ENCODE measurements at places on chromosomes 6 and 20. TPM values are rescaled to one million over a fixed set of nuclear protein-coding genes. Genes with fewer than 3 reads are reported as not detected.

GRCh38 chr6:13733178-13733887 lies 21.7 kb upstream of the RANBP9 start:
- DNase-seq: no peak

GRCh38 chr6:119442776-119443184 lies 93.2 kb upstream of the MAN1A1 start:
- no peak for DNase-seq

DNA sequence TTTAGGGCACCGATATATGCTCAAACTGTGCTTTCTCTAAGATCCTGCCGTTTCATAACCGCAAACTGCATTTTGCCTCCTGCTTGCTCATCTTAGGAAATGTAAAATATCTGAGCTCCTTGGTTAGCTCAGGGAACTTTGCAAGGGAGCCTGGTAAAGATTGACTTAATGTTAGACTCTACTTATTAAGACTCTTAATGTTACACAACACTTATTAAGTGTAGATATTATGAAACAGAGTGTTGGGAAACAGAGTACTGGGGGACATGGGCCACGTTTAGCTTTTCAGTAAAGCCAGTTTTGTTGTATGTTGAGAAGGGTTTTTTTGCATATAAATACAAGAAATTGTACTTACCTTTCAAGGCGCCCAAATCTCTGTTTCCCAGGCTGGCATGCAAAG lies 1.9 kb downstream of the LTV1 start:
- DNase-seq: no peak

GRCh38 chr6:12371641-12372146 lies 81.5 kb downstream of the EDN1 start:
- no peak for DNase-seq

DNA sequence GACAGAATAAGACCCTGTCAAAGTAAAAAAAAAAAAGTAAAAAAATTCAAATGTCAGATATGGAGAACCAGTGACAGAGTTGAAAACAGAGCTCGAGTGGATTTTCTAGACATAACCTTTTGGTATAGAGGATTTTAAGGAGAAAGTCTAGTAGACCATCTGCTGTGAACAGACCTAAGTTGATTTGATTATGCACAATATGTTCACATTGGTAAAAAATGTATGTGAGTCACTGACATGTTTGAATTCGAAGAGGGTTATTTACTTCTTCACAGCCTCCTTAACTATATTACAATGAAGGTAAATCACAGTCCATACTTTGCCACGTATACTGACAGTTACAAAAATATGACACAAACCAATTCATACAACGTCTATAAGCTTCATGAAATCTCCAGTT lies 7.4 kb downstream of the TINAG start:
- DNase-seq: no peak

GRCh38 chr6:63839485-63839884 lies 203.9 kb downstream of the PHF3 start:
- no peak for DNase-seq

DNA sequence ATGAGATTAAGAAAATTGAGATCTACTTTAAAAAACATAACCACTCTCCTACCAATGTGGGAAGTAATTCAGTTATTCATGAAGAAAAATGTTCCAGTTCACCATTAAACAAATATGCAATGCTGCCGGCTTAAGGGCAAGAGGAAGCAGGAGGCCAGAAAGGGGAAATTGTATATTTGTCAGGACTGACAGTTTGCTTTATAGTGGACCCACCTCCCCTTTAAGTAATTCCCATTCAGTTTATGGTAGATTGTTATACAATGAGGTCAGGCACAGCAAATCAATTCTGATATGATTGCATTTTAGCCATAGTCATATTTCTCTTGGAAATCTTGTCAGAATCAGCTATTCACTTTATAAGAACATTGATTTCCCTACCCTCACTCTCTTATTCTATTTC lies 547.8 kb downstream of the FRK start:
- no peak for DNase-seq

GRCh38 chr6:141033101-141033500 lies 1099.6 kb upstream of the GJE1 start:
- DNase-seq: no peak

DNA sequence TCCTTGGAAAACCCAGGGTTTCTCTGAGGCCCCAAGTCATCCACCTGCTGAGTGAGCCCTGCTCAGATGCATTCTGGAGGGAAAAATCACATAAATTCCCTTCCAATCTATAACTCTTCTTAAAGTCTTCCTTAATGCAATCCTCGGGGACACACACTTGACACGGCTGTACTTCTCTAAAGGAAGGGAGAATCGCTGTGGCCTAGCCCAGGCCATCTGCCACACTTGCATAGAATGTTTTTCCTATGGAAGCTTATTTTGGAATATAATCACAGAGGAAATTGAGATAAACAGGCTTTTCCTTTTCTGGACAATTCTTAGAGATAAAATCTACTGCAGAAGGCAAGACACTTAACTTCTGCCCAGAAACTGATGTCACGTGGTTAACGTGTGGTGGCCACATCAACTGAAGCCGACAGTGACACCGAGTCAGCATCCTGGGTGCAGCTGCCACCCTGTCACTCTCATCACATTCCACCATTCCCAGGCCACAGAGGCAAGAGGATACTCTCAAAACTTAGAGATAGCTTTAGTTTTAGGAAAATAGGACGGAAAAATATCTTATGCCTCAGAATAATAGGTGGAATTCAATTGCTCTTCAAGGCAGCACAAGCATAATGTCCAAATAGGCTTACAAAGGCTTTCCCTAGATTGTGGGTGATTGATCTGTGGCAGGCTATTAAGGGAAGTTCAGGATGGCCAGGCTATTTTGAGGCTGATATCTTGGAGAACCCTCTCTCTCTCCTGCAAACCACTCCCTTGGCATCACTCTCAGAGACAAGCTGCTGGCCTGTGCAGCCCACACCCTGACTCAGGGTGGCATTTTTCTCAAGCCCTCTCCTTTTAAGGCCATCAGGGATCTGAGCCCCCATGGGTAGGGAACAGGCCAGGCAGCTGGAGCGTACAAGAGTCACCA lies 29.6 kb downstream of the PSMB1 start:
- peak; percentile 50 for DNase-seq

DNA sequence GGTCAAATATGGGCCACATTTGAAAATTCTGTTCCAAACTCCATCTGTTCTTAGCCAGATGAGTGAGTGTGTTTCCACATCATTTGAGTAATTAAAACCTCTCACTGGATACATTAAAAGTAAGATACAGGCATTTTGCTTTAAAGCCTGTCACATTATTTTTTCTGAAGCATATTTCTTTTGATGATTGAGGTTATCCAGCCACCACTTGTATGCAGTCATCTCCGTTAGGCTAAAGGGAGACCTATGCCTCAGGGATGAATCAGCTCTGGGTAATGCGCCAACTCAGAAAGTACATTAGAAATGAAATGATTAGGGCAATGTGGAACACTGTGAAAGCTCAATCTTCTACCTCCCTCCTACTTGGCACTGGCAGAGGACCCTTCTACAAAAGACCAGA lies 90.7 kb downstream of the SNAP25 start:
- DNase-seq: no peak

GRCh38 chr6:135904666-135905065 lies 53.2 kb downstream of the PDE7B start:
- DNase-seq: no peak

- DNase-seq: peak; percentile 53
These were observed at the start of gene NOL4L for GRCh38 chr20:32585011-32585585. TSS of gene NOL4L (minus strand) at chr20:32585333. CDS start at chr20:32584890, 443 bp downstream.

DNA sequence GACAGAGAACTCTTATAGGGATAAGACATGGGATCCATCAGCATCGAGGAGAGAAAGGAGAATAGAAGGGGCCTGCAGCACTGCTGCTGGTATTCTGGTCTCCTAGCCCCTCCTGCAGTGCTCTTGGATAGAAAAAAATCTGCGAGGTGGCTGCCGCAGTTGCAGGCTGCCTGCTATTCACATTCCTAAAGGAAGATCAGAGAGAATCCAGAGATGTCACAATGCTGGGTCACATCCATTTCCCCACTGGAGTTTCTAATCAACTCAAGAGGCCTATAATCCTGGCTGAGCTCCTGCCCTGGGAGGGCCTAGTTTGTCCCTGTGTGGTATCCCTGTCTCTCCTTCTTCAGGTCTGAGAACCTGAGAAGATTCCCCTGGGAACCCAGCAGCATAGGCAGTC lies 357.8 kb downstream of the MAFB start:
- no peak for DNase-seq

DNA sequence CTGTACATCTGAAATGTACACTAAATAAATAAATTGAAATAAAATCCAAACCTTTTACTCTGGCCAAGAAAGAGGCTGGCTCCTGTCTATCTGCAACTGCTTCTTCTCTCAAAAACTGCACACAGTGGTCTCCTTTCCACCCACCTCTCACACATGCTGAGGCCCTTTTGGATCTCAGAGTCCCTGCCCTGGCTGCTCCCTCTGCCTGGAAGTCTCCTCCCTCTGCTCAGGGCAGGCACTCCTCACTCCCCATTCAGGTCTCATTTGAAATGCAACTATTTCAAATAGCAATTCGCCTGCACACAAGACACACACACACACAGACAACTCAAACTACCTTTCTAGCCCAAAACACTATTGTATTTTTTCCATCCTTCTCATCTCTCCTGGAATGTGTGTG lies 348.8 kb downstream of the PKHD1 start:
- DNase-seq: no peak

- no peak for DNase-seq
These were observed 4.9 kb upstream of the MLN start for GRCh38 chr6:33808641-33809180.

GRCh38 chr20:22584522-22584921 lies at the start of gene FOXA2:
TSS of gene FOXA2 (minus strand) at chr20:22584572. CDS start at chr20:22584278, 294 bp downstream.
- DNase-seq: no peak

- DNase-seq: peak; percentile 22
These were observed 507.3 kb upstream of the ARID1B start for GRCh38 chr6:156269751-156270369.

DNA sequence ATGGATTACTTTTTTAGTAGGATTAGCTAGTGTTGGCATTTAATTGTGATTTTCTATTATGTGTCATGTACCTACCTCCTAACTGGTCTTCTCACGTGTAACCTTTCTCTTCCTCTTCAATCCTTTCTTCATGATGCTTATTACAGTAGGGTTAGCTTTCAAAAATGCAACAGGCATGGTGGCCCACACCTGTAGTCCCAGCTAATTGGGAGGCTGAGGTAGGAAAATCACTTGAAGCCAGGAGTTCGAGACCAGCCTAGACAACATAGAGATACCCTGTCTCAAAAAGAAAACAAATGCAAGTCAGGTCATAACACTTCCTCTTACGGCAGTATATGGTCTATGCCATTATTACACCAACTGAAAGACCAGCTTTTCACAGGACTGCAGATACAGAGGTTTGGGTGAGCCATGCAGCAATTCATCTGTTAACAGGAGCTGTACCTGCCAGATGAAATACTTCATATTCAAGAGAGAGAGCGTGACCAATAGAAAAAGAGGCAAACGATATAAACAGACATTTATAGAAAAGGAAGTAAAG lies 195.0 kb downstream of the TMEM242 start:
- no peak for DNase-seq

GRCh38 chr6:156777577-156778453 lies 637 bp downstream of the ARID1B start:
- peak; percentile 66 for DNase-seq

GRCh38 chr6:25172819-25173218 lies 106.4 kb upstream of the CARMIL1 start:
- no peak for DNase-seq

DNA sequence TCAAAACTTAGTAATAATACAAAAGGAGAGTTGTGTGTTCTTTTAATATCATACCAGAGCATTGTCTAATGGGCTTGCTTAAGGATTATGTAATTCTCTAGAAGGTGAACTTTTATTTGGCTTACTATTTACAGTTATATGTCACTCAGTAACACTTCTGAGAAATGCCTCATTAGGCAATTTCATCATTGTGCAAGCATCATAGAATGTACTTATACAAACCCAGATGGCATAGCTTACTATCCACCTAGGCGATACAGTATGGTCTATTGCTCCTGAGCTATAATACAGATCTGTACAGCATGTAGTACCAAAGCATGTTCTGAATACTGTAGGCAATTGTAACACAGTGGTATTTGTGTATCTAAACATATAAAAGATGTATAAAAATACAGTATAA lies 340.1 kb downstream of the PHF3 start:
- no peak for DNase-seq

- DNase-seq: no peak
These were observed 116.5 kb upstream of the LAMP5 start for GRCh38 chr20:9397928-9398327.

DNA sequence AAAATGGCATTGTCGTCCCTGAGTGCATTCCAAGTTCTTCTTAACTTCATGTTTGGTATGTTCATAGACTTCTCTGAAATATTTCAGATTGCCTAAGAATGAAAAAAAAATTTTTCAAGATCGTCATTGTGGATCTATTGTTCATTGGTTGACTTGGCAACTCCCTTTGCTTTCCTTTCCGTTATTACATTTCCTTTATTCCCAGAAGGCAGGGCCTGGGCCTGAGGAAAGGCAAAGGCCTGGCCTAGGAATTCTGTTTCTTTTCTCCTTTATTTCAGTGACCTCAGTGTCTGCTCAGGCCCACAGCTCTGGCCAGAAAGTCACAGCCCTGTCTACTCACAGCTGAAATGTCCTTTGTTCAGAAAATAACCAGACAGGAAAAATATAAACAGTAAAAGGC lies 401.6 kb upstream of the PLCB4 start:
- DNase-seq: no peak

Gene C6orf62
- total RNA-seq: 121 TPM

Gene FHL5
- total RNA-seq: not detected

Gene LINC00237
- total RNA-seq: not detected

Gene GRM1
- not detected for total RNA-seq

Gene KCNK16
- not detected for total RNA-seq

Gene DEFB132
- total RNA-seq: not detected

Gene TP53INP2
- total RNA-seq: 2.1 TPM

Gene GLP1R
- not detected for total RNA-seq

Gene DEFB124
- total RNA-seq: not detected

Gene HEBP2
- total RNA-seq: 43.5 TPM

Gene WFDC12
- total RNA-seq: not detected

Gene ME1
- 0.08 TPM for total RNA-seq

Gene ADGRG6
- 1.6 TPM for total RNA-seq

Gene SIRPA
- not detected for total RNA-seq

Gene FAM217A
- not detected for total RNA-seq

Gene PTGIS
- 2.5 TPM for total RNA-seq
